ENCODE measurements at places on chromosomes 12 and 14.
A peak's percentile ranks its signal among the peaks of the same experiment; 100 is the strongest.

- DNase-seq = no peak
Observed at GRCh38 chr14:37247791-37248461, 50.2 kb downstream of the MIPOL1 start.

DNA sequence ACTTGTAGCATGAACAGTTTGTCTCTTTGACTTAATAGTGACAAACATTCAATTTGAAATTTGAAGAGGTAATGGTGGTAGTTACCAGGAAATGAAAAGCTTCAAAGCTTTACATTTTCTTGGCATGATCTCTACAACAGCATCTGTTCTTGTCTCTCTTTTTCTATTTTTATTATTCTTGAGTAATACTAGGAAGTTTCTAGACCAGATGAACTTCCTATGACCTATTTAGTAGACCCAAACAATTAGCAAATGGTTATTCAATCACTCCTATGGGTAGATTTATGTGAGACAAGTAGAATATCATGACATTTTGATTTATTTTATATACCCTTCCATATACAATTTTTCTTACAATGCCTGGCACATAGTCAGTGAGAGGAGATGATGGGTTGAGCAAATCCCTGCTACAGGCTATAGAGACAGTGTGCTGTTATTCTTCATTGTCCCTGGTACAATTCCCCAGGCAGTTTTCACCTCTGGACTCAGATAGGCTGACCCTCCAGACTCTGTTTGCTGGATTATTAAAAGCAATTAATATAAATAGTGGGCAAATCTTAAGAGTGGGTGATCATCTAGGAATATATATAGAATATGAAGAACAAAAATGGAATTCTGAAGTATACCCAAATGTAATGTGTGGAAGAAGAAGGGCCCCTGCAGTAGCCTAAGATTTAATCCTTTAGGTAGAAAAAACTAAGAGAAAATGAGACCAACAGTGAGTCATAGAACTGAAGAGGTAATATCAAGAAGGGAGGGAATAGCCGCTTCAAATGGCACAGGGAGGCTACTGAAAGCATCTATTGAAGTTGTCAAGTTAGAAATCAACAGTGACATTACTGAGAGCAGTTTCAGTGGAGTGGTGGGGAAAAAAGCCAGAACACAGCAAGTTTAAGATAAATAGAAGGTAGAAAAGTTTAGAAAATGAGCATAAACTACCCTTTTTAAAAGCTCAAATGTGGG is 512.0 kb downstream of the FOXG1 start:
- DNase-seq = no peak

GRCh38 chr12:55725556-55725955 is 3.3 kb downstream of the CD63 start:
- DNase-seq = no peak

DNA sequence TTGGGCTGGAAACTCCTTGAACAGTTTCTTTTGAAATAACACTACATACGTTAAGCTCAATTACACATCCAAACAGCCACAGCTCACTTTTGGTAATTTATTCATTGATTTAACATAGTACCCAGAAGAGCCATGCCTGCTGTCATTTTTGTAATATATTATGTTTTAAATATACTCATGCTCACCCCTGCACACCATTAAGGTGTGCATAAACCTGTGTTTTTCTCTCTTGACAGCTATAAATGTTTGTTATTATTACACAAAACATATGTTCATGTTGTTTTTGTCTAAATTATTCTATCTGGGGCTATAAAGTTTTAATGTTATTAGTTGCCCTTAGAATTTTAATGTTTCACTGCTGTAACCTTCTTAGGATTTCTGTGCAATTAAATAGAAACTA is 296.1 kb downstream of the AKAP6 start:
- DNase-seq = no peak

DNA sequence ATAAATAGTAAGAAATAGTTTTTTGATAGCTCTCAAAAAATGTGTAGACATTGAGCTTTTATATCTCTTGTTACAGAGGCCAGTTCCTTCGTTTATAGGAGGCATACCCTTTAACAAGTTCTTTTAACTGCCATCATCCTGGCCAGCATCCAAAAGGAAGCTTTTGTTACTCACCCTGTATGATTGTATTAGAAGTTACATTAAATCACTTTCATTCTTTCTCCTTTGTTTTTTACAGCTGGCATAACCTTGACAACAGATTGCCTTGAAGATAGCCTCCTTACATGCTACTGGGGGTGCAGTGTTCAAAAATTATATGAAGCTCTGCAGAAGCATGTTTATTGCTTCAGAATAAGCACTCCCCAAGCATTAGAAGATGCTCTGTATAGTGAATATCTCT is 20.1 kb downstream of the CGRRF1 start:
- DNase-seq = no peak

- peak; percentile 29 for DNase-seq
Observed at GRCh38 chr14:73829526-73830431, 21.9 kb upstream of the PTGR2 start.

DNA sequence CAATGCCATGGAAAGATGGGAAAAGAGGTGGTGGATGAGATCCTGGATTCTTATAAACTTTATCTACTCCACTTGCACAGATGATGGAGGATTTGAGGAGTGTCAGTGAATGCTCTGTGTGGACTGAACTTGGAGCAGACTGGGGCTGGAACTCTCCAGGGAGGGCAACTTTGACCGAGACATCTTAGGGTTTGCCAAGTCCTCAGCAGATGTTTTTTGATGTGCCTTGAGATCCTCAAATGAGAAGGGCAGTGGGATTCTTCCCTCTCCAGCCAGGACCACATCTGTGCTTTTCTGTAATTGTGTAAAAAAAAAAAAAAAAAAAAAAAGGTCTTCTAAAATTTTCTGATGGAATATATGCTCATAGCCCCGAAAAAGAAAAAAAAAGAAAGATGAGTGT is 23.0 kb upstream of the MYL2 start:
- DNase-seq = no peak

DNA sequence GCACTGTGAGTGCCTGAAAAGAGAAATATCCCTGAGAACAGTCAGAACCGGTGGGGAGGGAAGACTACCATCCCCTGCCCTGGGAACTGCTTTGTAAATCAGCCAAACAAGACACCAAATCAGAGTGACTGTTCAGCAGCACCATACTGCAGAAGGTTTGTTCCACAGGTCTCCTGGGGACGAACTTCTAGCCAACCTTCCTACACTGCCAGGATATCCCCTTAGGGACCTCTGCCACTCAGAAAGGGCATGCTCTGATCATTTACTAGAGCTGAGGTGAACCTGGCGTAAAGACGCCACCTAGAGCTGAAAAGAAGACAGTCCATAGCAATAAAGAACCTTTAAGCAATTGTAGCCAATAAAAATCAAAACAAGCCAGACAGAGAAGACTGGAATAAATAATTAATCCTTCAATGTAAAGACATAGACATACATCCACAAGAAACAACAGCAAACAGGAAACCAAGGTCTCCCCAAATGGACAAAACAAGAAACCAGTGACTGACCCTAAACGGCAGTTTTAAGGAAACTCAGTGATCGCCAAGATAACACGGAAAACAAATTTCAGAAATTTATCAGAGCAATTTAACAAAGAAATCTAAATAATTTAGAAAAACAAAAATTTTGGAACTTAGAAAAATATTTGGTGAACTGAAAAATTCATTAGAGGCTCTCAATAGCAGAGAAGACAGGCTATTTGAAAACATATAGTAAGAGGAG is 228.1 kb upstream of the AMIGO2 start:
- DNase-seq = peak; percentile 20
